ENCODE measurements at places on chromosomes 12 and 14. TPM values are rescaled to one million over a fixed set of nuclear protein-coding genes. Genes with fewer than 3 reads are reported as not detected.

GRCh38 chr14:21985081-21985480, 311.5 kb upstream of the OR4E1 start:
- no peak for DNase-seq

The SPX gene
- total RNA-seq = 0.57 TPM

DNA sequence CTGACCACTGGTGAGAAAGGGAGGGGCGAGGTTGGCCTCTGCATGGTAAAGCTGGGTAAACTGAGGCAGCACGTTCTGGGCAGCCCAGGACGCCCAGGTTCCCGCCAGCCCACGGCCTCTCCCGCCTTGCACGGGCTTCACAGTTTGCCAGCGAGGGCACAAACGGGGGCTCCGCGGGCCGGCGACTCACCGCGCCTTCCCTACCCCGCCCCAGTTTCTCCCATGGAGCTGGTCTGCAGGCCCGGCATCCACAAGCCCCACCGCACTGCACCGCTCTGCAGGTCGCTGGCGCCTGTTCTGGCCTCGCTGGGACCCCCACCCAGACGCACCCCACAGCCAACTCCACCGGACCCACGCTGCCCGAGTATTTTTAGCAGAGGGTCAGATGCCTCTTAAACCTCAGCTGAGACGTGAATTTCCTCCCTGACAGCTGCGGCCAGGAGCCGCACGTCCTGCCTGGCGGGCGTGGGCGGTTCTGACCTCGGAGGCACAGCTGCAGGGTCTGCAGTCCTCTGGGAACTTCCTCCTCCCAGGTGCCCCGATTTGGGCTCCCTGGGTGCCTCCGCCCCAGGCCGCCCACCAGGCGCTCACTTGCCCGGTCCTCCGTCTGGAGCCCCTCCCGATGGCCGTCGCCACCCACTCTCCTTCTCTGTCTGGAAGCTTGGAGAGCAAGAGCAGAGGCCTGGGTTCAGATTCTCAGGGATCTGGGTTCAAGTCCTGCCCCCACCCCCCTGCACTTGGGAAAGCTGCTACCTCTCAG, 29.5 kb upstream of the INF2 start:
- DNase-seq = no peak

GRCh38 chr14:77645520-77646230, 29.2 kb upstream of the SPTLC2 start:
- no peak for DNase-seq

DNA sequence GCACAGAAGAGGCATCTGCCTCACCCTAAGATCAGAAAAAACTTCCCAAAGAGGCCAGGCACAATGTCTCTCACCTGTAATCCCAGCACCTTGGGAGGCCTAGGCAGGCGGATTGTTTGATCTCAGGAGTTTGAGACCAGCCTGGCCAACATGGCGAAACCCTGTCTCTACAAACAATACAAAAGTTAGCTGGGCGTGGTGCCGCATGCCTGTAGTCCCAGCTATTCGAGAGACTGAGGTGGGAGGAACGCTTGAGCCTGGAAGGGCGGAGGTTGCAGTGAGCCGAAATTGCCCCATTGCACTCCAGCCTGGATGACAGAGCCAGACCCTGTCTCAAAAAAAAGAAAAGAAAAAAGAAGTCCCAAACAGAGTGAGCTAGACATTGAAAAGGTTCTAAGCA, 4.5 kb downstream of the ZBTB1 start:
- peak; percentile 67 for DNase-seq

DNA sequence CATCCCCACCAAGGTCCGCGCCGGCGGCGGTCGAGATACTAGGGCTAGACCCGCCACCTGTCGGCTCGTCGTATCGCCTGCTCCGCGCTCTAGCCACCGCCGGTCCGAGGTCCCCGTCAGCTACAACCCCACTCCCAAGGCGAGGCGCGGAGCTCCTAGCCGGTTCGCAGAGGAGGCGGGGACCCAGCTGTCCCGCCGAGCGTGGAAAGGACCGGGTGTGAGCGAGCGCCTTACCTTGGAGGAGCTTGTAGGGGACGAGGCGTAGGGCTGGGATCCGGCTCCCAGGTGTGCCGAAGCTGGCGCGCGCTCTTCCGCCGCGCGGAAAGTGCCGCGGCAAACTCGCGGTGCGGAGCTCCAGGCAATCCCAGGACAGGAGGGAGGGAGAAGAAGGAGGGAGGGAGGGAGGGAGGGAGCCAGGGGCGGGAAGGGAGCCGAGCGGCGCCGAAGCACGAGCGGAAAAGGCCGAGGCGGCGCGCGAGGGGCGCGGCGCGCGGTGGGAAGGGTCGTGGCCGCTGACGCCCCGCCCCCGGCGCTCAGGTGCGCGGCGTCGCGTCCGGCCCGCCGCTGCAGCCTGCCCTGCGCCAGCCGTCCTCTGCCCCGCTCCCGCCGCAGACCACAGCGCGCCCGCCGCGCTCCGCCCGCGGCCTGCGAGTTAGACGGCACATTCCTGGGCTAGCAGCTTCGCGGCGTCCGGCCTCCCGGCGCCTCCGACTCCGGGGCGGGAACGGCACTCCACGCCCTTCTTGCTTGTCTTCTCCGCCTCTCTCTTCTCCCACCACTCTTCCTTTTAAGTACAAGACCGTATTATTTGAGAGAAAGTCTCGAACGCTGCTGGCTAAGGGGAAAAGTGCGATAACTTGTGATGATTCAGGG, at the start of gene PAWR:
Gene PAWR, minus strand, starts transcription at position 327 of the 873 bp plus-strand sequence. CDS start 720 bp downstream, outside the sequence.
- peak; percentile 91 for DNase-seq

DNA sequence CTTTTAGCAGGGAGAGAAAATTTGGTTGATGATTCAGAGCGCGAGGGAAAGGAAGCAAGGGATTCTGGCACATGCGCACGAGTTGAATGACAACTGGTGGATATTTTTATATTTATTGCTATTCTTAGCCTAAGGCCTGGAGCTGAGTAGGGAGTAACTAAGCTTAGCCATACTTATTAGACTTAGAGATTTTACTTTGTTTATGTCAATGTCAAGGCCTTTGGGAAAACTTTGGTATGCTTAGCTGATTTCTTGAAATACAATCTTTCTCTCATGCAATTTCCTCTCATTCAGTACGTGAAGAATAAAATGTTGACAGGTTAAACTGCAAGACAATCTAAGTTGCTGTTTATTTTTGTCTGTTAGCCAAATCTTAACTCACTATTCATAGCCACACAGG, 101.1 kb downstream of the CRADD start:
- no peak for DNase-seq

All from H9 (cell line).